ENCODE measurements at places on chromosomes 13 and 19.

DNA sequence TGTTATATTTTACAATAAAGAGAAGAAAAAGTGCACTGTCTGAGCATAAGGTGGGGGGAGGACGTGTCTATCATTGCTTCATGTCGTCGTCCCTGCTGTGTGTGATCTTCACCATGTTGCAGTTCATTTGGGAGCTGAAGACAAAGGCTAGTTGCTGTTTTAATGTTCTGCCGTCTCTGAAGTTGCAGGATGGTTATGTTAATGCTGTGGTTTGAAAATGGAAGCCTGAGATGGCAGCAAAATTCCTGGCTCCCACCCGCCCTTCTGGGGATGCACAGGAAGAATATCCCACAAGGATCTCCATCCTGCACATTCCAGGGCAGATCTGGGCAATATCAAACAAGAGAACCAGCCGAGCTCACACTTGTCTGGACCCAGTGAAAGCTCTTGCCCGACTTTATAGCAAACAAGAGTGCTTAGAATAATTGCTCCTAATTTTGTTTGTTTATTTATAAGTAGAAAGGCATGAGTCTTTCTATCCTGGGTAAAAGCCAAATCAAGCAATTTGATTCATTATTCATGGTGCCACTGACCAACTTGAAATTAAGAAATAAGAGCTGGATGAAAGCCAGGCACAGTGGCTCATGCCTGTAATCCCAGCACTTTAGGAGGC, 110.3 kb upstream of the ABCC4 start:
- DNase-seq: no peak

- DNase-seq: no peak
Observed at GRCh38 chr13:19152403-19152802, 29.2 kb downstream of the TUBA3C start.

- no peak for DNase-seq
Observed at GRCh38 chr13:86725105-86725504, 925.9 kb upstream of the SLITRK6 start.

DNA sequence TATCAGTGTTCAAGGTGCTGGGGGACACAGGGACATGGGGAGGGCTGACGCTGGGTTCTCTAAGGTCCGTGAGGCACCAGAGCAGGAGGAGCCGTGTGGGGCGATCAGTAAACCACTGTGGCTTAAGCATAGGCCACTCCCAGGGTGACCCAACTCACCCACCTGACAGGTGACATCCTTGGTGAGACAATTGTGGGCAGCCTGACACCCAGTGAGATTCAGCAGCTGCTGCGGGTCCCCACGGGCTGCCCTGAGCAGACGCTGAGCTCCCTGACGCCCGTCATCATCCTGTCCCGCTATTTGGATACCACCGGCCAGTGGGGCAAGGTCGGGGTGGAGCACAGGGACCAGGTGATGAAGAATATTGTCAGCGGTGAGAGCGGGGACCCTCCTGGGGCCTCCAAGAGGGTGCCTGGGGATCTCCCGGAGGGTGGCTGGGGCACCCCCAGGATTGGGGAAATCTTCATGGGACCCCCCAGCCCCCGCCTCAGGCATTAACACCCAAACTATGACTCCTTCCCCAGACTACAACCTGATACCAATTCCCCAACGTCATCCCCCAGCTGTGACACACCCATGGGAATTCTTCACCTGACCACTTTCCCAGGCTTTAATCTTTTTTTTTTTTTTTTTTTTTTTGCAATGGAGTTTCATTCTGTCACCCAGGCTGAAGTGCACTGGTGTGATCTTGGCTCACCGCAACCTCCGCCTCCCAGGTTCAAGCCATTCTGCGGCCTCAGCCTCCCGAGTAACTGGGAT, 33.3 kb upstream of the SHFL start:
- no peak for DNase-seq

DNA sequence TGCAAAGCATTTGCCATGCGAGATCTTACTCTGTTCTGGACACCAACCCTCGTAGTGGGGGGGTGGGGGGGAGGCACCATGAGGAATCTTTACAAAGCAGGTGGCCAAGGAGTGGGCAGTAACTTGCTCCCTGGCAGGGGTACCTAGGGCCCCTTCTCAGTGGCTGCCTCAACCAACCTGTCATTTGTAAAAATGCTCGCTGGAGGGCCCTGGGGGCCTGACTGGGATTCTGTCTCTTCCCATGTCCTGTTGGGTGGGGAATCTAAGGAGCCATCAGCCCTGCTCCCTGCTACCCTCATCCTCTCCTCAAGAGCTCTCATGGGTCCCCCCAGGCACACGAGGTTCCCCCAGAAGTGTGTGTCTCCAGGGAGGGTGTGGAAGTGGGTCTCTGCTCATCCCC, 1.5 kb downstream of the KCNN1 start:
- no peak for DNase-seq

DNA sequence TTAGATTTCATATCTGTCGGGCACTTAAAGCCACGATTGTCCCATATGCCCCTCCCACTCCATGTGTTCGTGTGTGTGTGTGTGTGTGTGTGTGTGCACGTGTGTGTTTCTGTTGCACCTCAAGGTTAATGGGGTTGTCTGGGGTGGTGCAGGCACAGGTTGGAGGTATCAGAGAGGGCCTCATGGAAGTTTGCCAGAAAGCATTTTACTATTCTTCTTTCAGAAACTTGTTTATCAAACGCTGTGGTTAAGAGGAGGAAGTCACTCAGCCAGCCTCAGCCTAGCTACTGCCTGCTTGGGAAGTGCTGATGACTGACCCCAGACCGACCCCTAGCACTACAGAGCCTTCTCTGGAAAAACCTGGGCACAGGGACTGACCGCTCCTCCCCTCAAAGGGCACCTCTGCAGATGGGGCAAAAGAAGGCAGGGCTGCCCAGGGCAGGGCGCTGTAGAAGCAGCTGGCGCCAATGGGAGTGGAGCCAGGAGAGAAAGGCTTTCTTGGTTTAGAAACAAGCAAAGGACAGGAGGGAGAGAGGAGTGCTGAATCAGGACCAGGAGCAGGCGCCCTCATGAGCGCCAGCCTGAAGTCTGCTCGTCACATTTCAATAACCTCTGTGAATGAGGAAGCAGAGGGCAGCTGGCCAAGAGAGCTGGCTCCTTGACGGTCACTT, 3.9 kb downstream of the SIAH3 start:
- DNase-seq: no peak
